ENCODE measurements at places on chromosomes 7 and 10. TPM values are rescaled to one million over a fixed set of nuclear protein-coding genes. Genes with fewer than 3 reads are reported as not detected.

GRCh38 chr10:104031631-104032030 lies 54.0 kb downstream of the COL17A1 start:
- no peak for DNase-seq

DNA sequence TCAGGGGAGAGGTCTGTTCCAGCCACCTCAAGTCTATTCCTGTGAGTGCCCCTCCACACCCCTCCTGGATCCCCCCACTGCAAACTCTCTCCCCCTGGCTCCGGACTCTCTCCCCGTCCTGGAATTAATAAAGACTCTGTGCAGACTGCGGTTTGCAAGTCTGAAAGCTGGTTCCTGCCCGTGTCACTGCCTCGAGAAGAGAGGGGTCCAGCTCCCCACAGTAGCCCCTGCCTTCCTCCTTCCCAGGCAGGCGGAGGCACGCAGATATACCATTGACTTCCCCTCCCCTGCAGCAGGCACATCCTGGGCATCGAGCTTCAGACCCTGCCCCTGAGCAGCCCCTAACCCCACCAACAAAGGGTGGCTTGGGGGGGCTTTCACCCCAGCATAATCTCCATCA lies 2.2 kb upstream of the ELN start:
- no peak for DNase-seq

DNA sequence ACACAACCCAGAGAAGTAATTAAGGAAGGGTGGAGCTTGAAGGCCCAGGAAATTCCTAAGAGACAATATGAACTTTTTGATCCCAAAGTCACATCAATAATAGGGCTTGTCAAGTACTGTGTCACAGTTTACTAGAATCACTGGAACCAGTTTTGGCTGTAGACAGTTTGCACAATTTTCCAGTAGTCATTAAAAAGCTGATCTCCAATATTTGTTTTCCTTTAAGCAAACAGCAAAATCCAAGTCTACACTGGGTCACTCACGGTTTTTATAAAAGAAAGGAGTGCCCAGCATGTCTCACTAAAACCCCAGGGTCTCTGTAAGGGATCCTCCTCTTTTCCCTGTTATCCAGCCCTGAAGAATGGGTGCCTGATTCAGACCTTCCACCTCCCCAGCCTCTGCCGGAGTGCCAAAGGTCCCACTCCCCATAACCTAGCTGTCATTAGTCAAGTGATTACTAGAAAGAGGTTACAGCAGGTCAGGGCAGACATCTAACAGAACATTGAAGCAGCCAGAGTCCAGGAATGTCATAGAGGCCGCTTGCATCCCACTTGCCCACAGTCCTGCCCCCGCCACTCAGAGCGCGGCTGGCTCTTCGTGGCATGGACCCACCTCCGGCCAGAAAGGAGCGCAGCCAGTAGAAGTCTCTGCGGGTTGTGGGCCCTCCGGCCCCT lies 552 bp downstream of the SLC25A16 start:
- no peak for DNase-seq

- no peak for DNase-seq
Measured at GRCh38 chr10:70578371-70578947, 24.1 kb downstream of the PRF1 start.

GRCh38 chr10:27822301-27822700 lies 76.7 kb upstream of the MKX start:
- no peak for DNase-seq

DNA sequence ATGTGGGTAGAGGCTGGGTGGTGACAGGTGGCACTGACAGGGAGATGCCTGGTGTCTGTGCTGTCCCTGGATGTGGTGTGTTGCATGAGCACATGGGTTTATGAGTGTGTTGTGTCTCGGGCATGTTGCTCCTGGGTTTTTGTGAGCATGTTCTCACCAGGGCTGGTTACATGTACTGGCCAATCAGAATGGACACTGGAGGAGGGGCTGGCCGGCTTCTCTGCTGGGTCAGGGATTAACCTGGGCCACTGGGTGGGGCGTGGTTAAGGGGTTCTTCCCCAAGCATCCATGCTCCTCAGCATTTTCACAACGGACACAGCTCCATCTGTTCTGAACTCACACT lies 20.8 kb upstream of the VOPP1 start:
- no peak for DNase-seq

DNA sequence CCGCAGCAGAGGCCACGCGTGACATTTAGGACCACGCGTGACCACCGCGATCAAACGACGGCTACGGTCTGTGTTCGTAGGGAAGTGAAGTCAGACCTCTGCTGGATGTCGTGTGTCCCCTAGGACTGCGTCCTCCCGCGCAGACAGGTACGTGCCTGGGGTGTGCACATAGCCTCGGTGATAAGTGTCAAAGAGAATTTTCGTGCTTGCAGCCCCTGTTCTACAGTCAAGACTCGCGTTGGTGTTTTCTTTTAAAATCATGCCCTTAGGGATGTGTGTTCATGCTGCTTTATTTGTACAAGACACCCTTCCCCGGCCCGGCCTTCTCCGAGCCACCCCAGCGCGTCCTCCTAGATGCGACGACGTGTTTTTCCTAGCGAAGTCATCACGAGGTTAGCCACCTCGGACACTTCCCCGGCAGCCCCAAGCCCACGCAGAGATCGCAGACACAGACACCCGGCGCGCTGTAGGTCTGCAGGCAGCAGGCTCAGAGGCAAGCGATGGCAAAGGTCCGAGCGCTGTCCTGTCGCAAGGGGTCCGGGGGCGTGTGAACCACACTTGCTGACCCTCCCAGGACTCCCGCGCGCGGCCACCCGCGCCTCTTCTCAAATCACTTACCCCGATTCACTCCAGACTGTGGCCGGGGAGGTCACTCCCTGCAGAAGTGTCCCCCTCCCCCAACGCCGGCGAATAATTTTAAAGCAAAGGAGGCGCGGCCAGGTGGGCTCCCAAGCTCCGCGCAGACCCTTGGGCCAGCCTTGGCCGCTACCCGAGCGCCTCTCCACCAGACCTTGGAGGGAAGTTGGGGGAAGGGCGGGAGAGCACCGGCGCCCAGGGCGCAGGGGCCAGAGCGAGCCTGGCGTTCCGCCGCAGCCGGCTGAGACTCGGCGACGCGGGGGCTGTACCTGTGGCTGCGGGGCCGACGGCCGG lies 552 bp downstream of the MKX start:
- DNase-seq: no peak

DNA sequence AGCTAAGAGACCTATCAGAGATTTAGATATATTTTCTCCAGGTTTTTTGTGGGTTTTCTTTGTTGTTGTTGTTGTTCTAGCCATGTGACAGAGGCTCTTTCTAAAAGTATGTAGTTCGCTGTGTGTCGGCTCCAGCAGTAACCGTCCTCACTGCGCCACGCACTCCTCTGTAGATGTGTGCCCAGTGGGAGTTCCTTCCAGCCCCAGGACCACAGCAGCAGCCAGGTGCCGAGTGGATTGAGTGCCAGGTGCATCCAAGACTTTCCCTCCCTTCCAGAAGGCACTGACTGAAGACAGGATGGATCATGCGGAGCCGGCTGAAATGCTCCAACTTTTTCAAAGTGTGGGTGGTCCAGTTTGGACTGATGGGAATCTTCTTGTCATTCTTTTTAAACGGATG lies 31.8 kb downstream of the WDR86 start:
- no peak for DNase-seq

GRCh38 chr10:94333051-94333450 lies 29.7 kb downstream of the NOC3L start:
- no peak for DNase-seq

DNA sequence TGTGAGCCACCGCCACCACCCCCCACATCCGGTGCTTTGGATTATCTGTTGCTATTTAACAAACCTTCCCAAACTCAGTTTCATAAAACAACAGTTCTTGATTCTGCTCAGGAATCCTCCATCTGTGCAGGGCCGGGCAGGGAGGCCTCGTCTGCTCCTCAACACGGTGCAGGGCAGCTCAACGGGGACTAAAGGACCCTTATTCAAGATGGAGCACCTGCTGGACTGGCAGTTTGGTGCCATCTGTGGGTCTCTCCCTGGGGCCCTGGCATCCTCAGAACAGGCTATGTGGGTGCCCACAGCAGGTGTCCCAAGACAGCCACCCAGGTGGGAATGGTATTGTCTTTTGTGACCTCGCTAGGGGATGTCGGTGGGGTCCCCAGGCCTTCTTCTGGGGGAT lies 31.0 kb upstream of the ELFN1 start:
- DNase-seq: no peak

DNA sequence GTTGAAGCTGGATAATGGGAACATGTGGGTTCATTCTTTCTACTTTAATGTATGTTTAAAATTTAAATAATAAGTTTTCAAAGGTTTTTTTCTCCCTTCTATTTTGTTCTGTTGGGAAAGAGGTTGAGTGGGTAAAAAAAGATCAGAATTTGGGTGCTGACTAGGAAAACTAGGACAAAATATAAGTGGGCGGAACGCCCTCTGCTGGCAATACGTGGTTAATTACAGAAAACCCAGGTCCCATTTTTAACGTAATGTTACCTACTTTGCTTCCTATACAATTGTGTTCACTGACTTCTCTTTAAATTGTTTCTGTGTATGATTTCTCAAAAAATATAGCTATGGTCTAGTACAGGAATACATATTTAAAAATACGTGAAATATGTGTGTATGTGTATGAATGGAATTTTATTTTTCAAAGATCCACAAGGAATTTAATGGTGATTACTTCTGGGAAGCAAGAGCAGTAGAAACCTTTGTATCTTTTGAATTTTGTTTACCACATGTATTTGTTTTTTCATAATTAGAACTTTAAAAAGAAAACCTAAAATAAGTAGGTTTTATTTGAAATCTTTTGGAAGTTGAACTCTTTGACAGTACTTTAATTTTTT lies 8.7 kb downstream of the ECD start:
- no peak for DNase-seq

GRCh38 chr7:51102828-51103227 lies 213.8 kb downstream of the COBL start:
- no peak for DNase-seq

GRCh38 chr7:148903504-148903903 lies 19.4 kb upstream of the EZH2 start:
- no peak for DNase-seq

- DNase-seq: no peak
Measured at GRCh38 chr7:40549372-40550039, 414.7 kb downstream of the SUGCT start.

- DNase-seq: no peak
Measured at GRCh38 chr10:21272643-21273399, 252.7 kb downstream of the SKIDA1 start.

- no peak for DNase-seq
Measured at GRCh38 chr10:91190388-91190870, 30.0 kb upstream of the PCGF5 start.

- DNase-seq: no peak
Measured at GRCh38 chr10:109889867-109890266, 33.4 kb downstream of the XPNPEP1 start.

- no peak for DNase-seq
Measured at GRCh38 chr10:70680899-70681730, 8.8 kb downstream of the ADAMTS14 start.

GRCh38 chr7:31699050-31699449 lies 12.0 kb downstream of the PPP1R17 start:
- no peak for DNase-seq

DNA sequence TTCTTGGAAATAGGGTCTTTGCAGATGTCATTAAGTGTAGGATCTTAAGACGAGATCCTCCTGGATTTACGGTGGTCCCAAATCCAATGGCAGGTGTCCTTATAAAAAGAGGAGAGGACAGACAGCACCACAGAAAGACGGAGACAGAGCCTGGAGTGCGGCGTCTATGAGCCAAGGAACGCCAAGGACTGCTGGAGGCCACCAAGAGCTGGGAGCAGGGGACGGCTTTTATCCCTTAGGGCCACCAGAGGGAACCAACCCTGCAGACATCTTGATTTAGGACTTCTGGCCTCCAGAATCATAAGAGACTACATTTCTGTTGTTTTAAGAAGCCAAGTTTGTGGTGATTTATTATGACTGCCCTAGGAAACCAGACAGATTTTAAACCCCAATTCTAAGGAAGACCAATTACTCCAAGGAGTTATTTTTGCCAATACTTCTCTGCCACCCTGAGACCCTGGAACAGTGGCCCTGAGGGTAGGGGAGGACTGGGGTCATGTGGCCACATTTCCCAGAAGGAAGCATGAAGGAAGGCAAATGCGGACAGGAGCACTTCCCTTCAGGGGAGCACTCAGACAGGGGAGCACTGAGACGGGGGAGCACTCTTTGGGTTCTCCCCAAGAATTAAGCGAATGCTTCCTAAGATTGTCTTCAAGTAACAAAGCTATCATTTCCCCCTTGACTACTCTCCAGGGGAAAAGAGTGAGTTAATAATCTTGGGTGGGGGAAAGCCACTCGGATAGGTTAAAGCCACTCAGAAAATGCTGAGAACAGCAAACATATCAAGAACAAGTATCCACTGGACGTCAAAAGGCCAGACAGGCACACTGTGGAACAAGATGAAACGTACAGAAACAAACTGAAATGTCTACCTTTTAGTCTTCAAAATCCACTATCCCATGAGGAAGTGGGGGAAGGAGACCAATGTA lies 67.5 kb downstream of the CHST15 start:
- no peak for DNase-seq

DNA sequence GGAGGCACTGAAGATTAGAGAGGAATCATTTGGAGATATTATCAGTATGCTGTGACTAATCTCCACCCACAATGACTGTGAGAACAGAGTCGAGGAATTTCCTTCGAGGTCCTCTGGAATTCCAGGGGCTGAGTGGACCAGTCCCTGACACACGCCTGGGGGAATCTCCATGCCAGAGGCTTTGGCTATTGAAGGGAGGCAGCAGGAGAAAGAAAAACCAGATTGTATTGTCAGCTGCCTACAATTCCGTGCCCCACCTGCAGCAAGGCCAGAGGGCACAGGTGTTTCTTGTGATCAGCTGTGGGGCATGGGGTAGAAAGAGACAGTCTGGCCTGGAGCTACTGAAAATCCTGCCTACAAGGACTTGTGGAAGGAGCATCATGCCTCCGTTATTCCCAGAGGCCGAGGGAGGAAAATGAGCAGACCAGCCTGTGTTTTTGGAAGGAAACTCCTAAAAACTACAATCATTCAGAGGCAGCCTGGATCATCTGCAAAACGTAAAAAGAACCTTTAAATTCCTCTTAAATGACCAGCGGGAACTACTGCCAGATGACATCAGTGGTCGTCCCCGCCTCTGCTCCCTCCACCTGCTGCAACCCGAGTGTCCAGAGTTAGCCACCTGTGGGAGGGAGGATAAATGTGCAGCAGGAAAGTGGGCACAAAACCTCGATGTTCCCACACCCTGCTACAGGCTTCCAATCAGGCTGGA lies 25.4 kb upstream of the ANK3 start:
- no peak for DNase-seq

DNA sequence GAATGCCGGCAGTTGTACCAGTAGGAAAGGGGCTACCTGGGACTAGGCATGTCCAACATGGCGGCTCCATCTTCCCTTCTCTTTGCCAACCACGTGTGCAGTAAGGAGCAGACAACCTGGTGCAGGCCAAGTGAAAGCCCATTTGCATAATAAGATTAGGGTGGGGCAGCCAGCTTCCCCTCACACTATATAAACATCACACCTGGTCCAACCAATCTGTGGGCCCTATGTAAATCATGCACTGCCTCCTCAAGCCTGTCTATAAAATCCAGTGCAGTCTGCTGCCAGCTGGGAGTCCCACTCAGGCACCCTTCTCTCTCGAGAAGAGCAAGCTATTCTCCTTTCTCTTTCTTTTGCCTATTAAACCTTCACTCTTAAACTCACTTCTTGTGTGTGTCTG lies 429.3 kb downstream of the CALN1 start:
- no peak for DNase-seq

MYO1G gene
- total RNA-seq: 1.4 TPM

TMEM184A gene
- total RNA-seq: 59.7 TPM

MOGAT3 gene
- not detected for total RNA-seq

SLC26A4 gene
- 0.19 TPM for total RNA-seq

SUN3 gene
- not detected for total RNA-seq

GIMAP7 gene
- total RNA-seq: 4.8 TPM

TUBAL3 gene
- 0.19 TPM for total RNA-seq

CALD1 gene
- total RNA-seq: 462 TPM

HOXA6 gene
- total RNA-seq: 1.3 TPM

VCL gene
- total RNA-seq: 84.9 TPM

C10orf95 gene
- 1.1 TPM for total RNA-seq
